ENCODE measurements at places on chromosomes 7 and 10.

DNA sequence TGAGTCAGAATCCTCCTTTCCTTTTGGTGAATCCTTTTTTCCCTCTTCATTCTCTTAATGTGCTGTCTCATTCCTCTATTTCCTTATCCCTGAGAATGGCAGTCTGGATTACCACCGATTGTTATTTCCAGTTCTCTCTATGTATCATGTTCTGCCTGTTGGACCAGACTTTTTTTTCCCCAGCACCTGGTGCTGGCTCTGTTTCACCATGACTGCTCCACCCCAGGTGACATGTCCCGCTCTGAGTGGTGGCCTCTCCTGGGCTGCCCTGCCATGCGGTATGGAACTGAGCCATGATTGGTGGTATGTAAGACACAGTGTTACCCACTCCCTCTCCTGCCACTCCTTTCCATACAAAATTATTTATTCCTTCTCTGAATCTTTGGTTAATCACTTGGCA, 399.9 kb downstream of the GATA3 start:
- no peak for DNase-seq

DNA sequence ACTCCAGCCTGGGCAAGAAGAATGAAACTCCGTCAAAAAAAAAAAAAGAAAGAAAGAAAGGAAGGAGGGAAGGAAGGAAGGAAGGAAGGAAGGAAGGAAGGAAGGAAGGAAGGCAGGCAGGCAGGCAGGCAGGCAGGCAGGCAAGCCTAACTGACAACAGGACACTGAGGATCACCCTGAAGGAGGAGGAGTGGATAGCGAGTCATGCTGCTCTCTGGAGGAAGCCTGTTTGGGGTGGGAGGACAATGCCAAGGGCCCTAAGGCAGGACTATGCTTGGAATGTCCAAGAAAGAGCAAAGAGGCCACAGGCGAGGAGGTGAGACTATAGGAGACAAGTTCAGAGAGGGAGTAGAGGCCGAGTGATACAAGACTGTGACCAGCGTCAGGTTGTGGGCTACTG, 107.0 kb upstream of the PARD3 start:
- DNase-seq = no peak

DNA sequence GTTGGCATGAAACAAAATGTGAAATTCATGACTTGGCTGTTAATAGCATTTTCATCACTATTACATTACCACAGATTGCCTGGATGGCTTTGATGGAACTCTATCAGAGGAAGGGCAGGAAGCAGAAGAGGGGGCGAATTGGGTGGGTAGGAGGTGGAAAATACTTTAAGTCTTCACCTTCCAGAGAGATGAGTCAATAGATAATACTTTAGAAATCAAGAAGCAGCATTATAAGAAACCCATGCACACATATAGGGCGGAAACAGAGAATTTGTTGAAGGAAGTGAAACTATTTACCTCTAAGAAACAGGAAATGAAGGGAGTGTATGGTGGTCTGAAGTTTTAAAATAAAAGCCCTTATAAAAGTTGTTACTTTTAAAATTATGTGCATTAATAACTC, 152.1 kb upstream of the TARP start:
- no peak for DNase-seq

DNA sequence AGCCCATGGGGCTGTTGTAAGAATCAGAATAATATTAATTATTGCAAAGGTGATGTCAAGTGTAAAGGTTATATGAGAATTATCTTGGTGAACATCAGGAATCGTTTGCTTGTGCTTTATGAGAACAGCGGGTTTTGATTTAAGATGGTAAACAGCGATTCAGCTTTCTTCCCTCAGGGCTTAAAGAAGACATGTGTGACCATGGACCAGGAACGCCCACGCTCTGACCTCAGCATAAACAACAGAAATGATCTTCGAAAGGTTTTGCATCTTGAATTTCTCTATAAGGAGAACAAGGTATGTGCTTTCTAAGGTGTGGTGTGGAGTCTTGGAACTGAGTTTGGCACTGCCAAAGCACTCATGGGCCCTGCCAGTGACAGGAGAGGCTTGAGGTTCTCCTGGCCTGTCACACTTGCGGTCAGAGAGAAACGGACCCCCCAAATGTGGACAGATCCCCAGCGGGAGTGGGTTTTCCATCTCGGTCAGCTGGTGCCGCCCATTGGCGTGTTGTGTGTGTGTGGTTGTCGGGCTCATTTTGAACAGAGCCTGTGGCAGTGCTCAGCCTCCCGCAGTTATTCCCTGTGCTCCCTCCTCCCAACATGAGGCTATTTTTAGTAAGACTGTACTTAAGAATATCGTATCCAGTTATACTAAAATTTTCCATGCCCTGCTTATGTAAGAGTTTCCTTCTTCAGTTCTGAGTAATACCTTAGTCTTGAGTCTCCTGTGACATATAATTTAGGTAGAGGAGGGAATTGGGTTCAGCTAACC, 7.2 kb downstream of the MINDY4 start:
- no peak for DNase-seq

- no peak for DNase-seq
These were observed 40.4 kb upstream of the ZNF680 start for GRCh38 chr7:64603271-64603670.

DNA sequence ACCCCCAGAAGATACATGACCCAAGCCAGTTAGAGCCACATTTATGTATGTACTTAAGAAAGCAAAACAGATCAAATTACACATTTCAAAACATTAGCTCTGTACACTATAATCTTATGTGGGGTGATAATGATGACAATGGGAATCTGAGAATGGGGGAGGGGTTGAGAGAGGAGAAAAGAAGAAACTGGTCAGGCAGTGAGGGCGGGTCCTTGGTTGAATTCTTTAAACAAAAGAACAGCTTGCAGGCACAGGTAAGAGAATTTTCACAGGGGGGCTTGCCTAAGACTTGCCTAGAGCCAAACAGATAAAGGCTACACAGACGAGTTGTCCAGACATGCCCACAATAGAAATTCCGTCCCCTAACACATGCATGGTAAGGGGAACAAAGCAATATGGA, 76.8 kb upstream of the PTER start:
- DNase-seq = no peak

DNA sequence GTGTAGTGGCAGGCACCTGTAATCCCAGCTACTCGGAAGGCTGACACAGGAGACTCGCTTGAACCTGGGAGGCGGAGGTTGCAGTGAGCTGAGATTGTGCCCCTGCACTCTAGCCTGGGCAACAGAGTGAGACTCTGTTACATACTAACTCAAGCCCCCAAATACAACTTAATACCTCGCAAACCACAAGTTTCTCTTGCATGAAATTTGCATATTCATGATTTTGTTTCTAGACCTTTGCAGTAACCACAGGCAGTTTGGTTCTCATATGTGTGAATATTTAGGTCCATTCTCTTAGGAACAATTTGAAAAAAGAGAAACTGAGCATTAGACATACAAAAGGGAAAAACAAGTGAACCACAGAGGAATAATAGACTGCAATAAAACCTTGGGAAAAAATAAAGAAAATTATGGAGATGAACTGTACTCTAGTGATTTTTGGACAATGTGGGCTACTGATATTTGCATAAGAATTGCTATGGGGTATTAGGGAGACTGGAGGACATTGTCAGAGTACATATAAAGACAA, 77.0 kb downstream of the ZNF277 start:
- DNase-seq = no peak

GRCh38 chr10:21649454-21649872, 115.4 kb downstream of the MLLT10 start:
- peak; percentile 56 for DNase-seq

DNA sequence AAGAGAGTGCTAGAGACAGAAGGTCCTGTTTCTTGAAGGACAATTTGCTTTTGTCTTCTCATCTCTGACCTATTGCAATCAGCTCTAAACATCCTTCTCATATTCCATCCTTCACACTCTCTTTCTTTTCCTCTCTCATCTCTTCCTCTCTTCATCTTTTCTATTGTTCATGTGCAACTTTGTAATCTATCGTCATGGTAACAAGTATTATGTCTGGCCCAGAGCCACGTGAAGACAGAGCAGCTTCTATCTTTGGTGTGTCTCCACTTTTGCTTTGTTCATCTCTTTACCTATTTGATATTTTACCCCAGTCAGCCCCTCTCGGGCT, 104.9 kb upstream of the ABCB5 start:
- DNase-seq = no peak

DNA sequence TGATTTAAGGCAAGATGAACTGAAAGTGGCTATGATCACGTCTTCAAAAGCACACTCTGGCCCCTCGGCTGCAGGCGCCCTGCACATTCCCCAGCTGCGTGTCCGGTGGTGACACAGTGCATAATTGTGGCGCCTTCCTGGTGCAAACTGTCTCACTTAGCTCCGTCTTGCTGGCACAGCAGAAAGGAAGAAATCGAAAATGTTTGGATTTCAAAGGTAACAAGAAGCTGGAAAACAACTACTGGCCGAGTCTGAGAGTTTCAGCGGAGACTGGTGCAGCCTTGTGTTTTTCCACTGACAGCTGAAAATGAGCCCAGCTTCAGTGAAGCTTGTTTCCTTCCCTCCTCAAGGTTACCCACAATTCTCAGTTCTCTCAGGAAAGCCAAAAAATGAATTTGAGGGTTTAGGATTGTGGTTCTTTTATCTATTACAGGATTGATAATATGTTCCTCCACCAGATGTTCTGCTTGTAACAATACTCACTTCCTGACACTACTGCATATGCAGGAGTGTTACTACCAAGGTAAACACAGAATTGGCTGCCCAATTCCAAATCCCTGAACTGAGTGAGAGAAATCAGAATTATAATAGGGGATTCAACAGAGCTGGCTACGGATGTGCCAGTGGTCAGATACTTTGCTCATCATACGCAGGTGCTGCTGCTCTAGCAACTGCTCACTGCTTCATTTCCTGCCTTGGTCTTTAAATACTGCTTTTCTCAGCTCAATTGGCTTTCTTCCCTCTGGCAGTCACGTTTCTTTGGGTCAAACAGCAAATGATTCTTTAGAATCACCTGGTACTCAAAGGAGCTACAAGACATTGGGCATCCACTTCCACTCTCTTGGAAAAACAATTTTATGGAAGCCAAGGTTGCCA, 63.7 kb downstream of the TRUB1 start:
- no peak for DNase-seq

GRCh38 chr10:91711885-91712680, 79.2 kb upstream of the PPP1R3C start:
- DNase-seq = no peak

DNA sequence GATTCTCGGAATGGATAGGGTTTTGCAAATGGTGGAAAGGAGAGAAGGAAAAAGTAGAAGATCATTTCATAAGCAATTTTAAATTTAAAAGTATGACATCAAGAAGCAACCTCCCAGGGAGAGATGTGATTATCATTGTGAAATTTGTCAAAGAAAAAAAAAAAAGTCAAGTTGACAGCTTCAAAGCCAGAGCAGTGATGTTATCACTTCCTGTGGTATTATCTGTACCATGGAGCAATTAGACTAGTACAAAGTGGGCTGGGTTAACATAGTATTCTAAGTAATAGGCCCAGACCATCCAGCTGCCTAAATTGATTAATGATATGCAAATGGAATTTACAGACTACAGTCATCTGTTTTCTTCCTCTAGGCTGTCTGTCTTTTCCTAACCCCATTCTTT, 84.0 kb upstream of the NPY start:
- no peak for DNase-seq

DNA sequence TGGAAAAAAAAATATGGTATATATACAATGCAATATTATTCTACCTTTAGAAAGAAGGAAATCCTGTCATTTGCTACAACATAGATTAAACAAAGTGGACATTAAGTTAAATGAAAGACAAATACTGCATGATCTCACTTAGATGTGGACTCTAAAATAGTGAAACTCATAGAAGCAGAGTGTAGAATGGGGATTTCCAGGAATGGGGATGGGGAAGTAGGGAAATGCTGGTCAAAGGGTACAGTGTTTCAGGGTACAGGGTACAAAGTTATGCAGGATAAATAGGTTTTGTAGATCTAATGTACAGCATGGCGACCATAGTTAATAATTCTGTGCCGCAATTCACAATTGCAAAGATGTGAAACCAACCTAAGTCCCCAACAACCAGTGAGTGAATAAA, 385.5 kb downstream of the SFMBT2 start:
- no peak for DNase-seq

- DNase-seq = no peak
These were observed 72.6 kb downstream of the EPDR1 start for GRCh38 chr7:37993060-37993501.

GRCh38 chr7:90402785-90403173, 482 bp upstream of the CLDN12 start:
- no peak for DNase-seq

- DNase-seq = no peak
These were observed 199.2 kb downstream of the AHR start for GRCh38 chr7:17497549-17498167.

DNA sequence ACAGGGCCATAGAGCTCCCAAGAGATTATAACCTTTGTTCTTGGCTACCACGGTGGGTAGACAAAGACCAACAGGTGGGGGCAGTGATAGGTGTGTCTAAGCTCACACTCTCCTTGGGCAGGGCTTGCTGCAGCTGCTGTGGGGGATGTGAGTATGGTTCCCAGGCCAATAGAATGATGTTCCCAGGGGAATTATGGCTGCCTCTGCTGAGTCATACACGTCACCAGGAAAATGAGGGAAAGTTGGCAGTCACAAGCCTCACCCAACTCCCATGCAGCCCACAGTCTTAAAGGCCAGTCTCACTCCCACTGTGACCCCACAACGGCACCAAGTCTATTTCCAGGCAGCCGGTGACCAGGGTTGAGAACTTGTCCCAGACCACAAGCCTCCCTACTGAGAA, 453.4 kb upstream of the PODXL start:
- no peak for DNase-seq

- no peak for DNase-seq
These were observed 252.7 kb upstream of the MBL2 start for GRCh38 chr10:53025172-53025711.

- DNase-seq = no peak
These were observed 224.4 kb downstream of the C7orf25 start for GRCh38 chr7:42687211-42688055.

- DNase-seq = no peak
These were observed 93.8 kb upstream of the MKI67 start for GRCh38 chr10:128220021-128220420.

GRCh38 chr10:102837230-102837721, at the start of gene CYP17A1:
Gene CYP17A1 (minus strand): TSS chr10:102837413. CDS start chr10:102837361, 52 bp downstream.
- DNase-seq = no peak

DNA sequence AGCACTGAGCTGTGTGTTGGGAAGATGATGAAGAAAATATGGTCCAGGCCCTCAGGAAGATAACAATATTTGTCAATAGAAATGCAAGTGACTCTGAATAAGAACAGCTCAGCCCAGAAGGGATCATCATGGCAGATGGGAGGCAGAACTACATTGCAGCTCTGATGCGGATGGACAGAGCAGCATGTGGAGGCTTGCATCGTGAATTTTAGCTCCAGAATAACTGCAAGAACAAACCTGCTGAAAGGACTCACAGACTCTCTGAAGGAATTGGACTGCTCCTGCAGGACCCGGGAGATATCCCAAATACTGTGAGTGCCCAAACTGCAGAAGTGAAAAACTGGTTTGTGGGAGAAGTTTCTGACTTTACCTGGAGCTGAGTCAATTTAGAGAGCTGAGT, 80.6 kb upstream of the LAMB4 start:
- DNase-seq = no peak

DNA sequence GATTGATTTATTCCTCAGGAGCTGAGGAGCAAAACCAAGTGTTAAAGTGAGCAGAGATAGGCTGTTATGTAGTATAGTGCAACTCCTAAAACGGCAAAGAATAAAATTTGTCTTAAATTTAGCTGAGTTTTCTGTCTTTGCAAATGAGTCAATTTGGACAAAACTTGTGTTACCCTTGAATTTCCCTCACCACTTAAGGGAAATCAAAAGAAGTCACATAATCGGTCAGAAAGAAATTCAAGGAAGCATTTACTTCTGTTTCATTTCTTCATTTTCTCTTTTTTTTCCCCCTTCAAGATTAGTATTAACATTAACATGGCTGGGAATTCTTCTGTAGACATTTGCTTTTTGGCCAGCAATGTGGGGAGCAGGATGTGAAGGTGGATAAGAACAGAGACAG, 13.9 kb downstream of the LSMEM1 start:
- DNase-seq = no peak
